ENCODE measurements at places on chromosomes 4 and X. TPM values are rescaled to one million over a fixed set of nuclear protein-coding genes. Genes with fewer than 3 reads are reported as not detected.

The EGFL6 gene
- 15.7 TPM for total RNA-seq

The TRO gene
- total RNA-seq = 25.6 TPM

The OPHN1 gene
- total RNA-seq = 8.5 TPM

The VEGFC gene
- total RNA-seq = 16.2 TPM

The TLL1 gene
- 12.0 TPM for total RNA-seq

All from uterus (tissue), 4 donors.